ENCODE measurements at places on chromosomes 1 and 21.

DNA sequence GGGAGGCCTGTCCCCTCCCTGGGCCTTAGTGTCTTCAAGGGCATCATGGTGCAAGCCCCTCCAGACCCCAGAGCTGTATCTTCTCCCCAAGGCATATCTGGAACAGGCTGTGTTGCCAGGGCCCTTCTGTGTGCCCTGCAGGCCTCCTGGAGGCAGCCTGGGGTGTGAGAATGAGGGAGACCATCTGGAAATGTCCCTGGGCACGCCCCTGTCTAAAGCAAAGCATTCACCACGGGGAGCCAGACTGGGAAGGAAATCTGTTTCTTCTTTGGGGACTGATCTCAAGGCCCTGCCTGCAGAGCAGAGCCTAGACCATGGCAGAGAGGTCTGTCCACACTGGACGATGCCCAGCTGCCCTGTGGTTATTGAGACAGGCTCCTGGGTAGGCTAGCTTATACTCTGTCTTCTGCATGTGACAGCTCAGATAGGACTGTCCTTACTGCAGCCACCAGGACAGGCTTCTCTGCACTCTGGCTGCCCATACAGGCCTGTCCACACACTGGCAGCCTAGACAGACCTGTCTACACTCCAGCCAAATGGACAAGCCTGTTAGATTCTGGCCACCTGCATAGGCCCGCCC, 24.6 kb downstream of the PODN start:
- no peak for DNase-seq

DNA sequence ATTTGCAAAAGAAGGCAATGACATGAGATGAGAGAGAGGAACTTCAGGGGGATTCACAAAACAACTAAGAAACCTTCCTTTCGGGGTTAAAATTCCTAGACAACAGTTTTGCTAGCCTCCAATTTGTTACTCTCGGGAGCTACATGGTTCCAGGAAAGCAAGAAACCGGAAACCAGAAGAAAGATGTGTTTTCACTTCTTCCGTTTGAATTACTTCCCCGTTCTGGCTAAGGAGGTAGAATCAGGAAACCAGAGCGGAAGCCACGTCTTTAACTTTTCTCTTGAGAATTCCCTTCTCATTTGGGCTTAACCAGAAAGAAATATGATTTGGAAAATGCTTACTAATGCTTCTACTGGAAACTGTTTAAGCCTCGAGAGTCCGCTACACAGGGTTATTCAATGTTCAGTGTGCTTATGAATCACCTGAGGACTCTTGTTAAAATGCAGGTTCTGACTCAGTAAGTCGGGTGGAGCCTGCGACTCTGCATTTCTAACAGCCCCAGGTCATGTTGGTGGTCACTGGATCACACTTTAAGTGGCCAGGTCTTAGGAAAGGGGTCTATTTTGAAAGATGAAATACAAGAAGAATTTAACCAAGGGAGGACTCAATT, 43.5 kb upstream of the MCOLN3 start:
- no peak for DNase-seq

- no peak for DNase-seq
Measured at GRCh38 chr1:164380893-164381292, 178.1 kb upstream of the PBX1 start.

DNA sequence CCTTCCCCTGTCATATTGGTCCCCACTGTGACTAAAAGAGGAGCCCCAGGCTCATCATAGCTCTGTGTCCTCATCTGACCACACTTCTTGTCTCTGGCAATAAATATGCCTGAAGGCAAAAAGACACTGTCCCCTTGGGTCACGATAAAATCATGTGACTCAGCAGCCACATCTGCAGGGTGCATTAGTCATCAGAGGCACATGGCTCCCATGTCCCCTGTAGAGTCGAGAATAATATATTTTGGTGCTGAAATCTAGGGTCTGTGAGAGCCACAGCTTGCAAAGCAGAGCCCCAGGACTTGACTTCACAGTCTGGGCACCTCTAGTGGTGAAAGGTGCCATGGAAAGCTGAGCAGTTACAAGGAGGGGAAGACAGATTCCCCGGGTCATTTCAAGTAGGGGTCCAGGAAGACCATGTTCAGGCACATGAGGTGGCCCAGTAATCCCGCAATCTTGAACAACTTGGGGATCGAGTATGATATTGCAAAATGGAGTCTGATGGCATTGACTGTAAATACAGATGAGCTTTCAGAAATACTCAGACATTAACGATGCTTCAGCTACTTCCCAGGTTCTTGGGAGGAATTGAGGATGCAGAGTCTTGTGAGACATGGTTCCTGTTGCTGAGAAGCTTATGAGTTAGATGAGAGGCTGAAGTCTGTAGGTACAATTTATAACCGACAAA, 68.6 kb downstream of the SLC35F3 start:
- no peak for DNase-seq

DNA sequence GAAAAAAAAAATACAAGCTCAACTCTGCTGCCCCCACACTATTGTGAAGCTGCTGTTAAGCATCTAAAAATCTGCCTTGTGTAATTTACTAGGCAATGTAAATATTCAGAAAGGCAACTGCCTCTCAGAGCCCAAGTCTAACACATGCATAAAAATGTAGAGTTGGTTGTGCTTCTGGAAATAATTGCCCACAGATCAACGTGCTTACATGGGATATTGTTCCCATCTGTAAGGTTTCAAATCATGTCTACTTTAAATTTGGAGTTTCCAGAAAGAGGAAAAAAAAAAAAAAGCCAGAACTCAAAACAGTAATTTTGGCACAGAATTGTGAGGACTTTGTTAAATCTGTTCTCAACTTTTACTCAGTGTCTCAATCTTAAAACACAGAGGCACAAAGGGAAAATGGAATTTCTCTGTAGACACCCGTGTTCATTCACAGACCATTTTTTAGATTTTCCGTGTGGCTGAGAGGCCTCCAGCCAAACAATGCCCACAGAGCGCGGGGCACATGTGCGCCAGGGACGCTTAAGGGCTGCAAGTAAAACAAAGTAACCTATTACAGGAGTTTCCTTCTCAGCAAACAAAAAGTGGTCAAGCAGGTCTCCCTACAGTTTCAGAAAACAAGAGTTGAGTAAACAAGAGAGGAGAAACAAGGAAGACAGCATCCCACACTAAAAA, 115.5 kb downstream of the RERE start:
- no peak for DNase-seq

- no peak for DNase-seq
Measured at GRCh38 chr1:170674239-170674638, 10.3 kb downstream of the PRRX1 start.

Measured in stimulated activated CD4-positive, alpha-beta T cell treated with anti-CD3 and anti-CD28 coated beads, TNF-alpha, amount 100 ng/mL, for 24 hours (primary cell).